Psoas muscle (tissue), 8 donors: ENCODE measurements at places on chromosomes 1 and 21. TPM values are rescaled to one million over a fixed set of nuclear protein-coding genes. Genes with fewer than 3 reads are reported as not detected.

The KISS1 gene
- total RNA-seq: not detected

The TSPEAR gene
- not detected for total RNA-seq

The B3GALT2 gene
- not detected for total RNA-seq

The C1orf94 gene
- total RNA-seq: not detected

The IBA57 gene
- total RNA-seq: 11.3 TPM
